ENCODE measurements at places on chromosomes 5 and 9.

DNA sequence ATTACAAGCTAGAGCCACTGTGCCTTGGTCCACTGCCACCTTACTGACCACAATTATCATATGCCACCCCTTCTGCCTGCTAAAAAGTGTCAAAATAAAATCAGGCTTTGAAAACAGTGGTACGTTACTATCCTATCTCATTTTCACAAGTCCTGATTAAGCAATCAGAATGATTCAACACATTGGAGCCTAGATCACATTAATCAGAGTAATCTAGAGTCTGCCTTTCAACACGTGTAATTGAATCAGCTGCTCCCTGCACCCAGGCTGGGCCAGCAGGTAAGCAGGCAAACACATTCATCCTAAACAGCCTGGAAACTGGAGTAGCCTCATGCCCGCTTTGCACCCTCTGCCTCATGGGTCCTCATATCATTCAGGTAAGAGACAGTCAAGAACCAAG is 186.2 kb downstream of the DCP2 start:
- no peak for DNase-seq

GRCh38 chr5:178182158-178182876 is 4.9 kb downstream of the GMCL2 start:
- DNase-seq: no peak

- no peak for DNase-seq
Measured at GRCh38 chr9:36548454-36548853, 24.2 kb upstream of the MELK start.

DNA sequence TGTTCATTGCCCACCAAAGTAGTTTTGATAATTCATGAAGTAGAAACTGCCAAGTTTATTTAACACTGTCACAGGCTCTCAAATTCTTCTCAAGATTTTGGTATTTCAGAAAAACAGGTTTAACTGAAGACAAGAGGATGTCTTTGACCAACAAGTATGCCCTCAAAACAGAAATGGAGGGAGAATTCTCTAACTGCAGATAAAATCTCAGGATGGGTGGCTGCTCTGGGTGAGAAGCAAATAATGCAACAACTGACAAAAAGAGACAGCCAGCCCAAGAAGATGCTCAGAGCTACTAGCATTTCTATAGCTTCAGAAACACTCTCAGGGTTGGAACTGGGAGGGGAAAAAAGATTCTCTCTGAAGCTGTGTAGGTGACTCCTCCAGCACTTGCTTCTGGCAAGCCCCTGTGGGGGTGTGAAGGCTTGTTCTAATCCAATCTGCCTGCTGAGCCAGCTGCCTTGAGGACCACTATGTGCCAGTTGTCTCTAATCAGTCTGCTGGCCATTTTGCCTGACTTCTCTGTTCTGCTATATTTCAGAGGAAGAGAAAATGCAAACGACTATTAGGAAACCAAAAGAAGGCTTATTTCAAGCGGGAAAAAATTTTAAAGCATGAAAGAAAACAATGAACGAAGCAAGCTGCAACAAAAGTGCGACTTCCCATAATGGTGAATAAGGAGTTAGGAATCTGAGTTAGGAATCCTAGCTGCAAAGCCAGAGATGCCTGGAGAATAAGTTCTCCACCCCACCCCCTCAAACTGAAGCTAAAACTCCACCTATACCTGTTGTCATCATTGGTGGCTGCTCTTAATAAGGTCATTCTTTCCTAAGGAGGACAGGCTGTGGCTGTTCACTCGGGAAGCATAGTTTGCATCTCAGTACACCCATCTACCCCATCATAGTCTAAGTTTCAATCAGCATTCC is 147.5 kb downstream of the GNAQ start:
- DNase-seq: no peak

Data from suppressor macrophage (primary cell).